ENCODE measurements at places on chromosomes 4 and X.
A peak's percentile ranks its signal among the peaks of the same experiment; 100 is the strongest.

DNA sequence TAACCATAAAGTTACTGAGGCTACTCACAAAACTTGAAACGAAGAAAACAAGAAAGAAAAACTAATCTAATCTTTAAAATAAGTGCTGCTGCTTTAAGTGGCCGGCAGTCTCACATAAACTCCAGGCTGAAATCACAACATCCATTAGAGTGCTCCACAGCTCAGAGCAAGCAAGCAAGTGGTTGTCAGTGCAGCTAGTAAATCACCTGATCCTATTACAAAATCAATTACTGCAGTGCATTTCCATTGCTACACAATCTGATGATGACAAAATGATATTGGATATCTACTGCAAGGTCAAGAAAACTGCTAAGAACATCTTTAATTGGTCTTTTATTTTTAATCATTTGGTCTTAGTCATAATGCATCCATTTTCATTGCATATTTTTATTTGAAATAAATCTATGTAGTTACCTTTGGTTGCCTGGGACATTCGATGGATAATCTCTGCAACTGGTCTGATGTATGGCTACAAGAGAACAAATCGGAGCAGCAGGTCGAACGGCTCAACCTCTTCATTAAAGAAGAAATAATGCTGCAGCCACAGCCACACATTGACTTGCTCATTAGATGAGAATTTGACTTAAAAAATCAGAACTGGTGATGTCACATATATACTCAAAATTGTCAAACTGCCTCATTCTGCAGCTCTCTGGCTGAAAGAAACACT, 87.7 kb downstream of the FBXW7 start:
- no peak for DNase-seq

GRCh38 chr4:173014836-173015235, 153.8 kb upstream of the GALNT7 start:
- no peak for DNase-seq

GRCh38 chr4:33930497-33930896, 2313.8 kb downstream of the ARAP2 start:
- DNase-seq, result no peak

GRCh38 chr4:84145176-84145575, 353.9 kb downstream of the NKX6-1 start:
- no peak for DNase-seq

GRCh38 chr4:173507471-173508385, 22.3 kb downstream of the HAND2 start:
- no peak for DNase-seq

- no peak for DNase-seq
These were observed 982.4 kb upstream of the HS3ST1 start for GRCh38 chr4:12411072-12411471.

DNA sequence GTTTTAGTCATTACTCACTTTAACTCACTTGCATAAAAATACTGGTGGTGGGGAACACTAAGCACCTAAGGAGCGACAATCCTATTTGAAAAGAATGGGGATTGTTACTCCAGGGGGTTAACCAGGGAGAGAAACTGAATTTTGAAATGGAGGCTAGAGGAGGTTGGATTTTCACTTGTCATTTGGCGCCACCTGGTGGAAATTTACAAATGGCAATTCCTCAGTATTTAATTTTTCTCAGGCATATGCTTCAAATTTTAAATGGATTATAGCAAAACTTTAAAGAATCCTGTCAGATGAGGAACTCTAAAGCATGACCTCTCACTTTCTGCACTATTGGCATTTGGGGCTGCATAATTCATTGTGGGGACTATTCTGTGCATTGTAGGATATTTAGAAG, 2.7 kb upstream of the GEMIN8 start:
- DNase-seq, result peak; percentile 68

GRCh38 chr4:79298484-79298883, 27.4 kb downstream of the NAA11 start:
- no peak for DNase-seq

DNA sequence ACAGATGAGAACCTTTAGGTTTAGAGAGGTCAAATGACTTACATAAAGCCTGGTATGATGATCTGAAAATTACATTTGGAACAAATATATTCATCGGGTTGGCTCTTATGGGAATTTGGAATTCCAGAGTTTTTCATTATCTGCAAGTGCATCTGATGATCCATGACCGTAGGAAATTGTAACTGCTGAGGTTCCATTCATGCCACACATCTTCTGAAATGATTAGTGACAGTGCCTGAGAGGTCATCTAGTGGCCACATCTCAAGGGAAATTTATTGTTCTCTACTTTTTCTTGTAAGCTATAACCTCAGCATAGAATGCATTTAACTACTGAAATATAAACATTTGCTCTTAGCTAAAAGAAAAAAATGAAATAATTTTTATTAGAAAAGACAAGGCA, 105.8 kb upstream of the NWD2 start:
- DNase-seq, result no peak

Measured in G401 (cell line).